Smooth muscle cell of the brain vasculature (primary cell): ENCODE measurements at places on chromosomes 3 and 15.

DNA sequence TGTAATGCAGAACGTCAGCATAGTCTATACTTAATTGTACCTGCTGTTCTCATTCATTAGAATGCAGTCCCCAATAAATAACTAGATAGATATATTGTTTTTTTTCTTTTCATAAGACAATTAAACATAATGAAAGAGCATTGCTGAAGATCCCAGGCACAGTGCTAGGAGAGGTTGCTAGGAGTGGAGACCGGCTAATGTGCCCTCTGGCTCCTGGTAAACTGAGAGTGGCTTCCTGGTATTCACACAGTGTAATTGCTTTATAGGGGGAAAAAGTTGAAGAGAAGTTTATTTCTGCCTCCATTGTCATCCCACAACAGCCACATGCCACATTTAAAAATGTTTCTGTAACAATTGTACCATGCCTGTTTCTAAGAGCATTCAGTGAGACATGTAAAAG lies 135.6 kb downstream of the MAP2K5 start:
- DNase-seq: no peak

- no peak for DNase-seq
Measured at GRCh38 chr3:180961552-180961951, 28.0 kb downstream of the DNAJC19 start.

- no peak for DNase-seq
Measured at GRCh38 chr3:151395806-151396205, 11.3 kb upstream of the P2RY12 start.

DNA sequence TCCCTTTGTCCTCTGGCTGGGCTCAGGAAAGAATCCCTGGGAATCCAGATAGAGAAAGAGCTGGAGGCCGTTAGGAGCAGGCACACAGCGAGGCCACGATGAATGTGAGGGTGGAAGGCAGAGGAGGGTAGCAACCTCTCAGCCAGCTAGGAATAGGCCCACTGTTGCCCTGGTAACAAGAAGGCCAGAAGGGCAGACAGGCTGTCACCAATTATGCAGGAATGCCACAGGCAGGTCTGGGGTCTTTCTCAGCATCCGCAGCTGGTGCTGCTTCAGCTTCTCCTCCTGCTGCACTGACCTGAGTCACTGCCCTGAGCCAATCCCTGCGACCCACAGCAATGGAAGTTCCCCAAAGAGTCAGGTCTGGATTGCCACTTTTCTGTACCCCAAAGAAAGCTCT lies 62.8 kb upstream of the C3orf80 start:
- DNase-seq: no peak

GRCh38 chr3:152842413-152842812 lies 7.5 kb downstream of the P2RY1 start:
- no peak for DNase-seq
